ENCODE measurements at places on chromosomes 11 and 22. TPM values are rescaled to one million over a fixed set of nuclear protein-coding genes. Genes with fewer than 3 reads are reported as not detected.

Gene CLCF1
- 3.6 TPM for polyA plus RNA-seq

Gene NDUFA6
- 117 TPM for polyA plus RNA-seq

Gene SART1
- 36.2 TPM for polyA plus RNA-seq

Gene OR10A2
- polyA plus RNA-seq = 0.05 TPM

Gene OR5I1
- polyA plus RNA-seq = not detected

Data from forelimb muscle (tissue), 1 donor.